PC-9 (cell line): ENCODE measurements at places on chromosomes 5 and 9. TPM values are rescaled to one million over a fixed set of nuclear protein-coding genes. Genes with fewer than 3 reads are reported as not detected.

The OR1Q1 gene
- total RNA-seq: not detected in 2 replicates

GRCh38 chr9:18185196-18185595 is 288.8 kb upstream of the ADAMTSL1 start:
- no peak for DNase-seq
- no peaks in the 10 kb centered on the region for H3K27me3 ChIP-seq
- H3K36me3 ChIP-seq: no peaks in the 10 kb centered on the region
- H3K4me3 ChIP-seq: no peak overlapping the region
- no peak overlapping the region for H3K27ac ChIP-seq

The LMNB1 gene
- 103 and 117 TPM in 2 replicates for total RNA-seq

DNA sequence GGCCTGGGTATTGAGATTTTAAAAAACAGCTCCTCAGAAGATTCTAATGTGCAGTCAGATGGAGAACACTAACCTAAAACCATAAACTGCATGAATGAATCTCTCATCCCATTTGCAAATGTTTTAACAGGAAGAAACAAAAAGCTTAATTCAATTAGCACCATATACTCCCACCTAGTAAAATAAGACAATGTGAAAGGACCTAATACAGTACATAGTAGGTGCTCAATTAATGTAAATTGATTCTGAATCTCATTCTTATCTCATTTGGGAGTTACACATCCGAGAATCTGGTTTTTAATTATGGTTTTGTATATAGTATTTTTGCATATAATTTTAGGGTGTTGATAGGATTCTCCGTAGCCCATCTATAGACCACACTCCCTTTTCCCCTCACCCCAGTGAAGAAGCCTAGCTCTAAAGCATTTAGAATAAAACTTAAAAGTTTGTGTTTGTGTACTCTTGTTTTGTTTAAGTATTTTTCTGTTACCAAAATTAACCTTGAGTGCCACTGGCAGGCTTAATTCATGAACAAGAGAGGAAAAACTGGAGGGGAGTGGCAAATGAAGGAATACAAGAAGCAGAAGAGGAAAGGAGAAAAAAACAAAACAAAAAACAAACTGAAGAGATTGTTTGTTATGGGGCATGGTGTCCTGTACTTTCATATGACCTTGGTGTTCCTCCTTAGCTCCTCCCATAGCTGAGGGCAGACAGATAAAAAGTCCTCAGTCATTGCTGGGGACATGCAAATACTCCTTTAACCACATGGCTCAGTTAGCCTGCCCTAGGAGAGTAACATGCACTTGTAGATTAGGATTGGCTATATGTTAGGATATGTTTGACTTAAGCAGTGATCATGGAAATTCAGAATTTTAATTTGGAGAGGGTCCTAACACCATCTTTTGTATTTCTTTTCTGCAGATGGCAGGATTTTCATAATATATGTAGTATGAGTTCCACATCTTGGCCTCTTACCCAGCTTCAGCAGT is 1.2 kb downstream of the RNF14 start:
- no peak for DNase-seq
- H3K27ac ChIP-seq: peak overlapping the region; percentile 77
- H3K4me3 ChIP-seq: peak overlapping the region; percentile 74
- peaks cover 20% of the 10 kb centered on the region for H3K4me1 ChIP-seq

The CENPK gene
- 34.6 and 45.6 TPM in 2 replicates for total RNA-seq

The GARNL3 gene
- 10.8 and 18.1 TPM in 2 replicates for total RNA-seq

DNA sequence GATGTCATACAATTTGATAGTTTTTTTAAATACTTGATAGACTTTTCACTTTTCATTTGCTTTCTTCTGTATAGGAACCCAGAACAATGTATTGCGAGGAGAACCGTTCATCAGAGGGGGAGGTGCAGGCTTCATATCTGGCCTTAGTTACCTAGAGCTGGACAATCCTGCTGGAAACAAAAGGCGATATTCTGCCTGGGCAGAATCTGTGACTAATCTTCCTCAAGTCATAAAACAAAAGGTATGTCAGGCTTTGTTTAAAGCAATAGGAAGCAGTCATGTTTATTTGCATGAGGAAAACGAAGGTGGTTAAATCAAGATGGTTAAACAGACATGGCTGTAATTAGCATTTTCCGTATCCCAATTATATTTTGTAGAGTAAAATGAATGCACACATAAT is 46.0 kb downstream of the C7 start:
- no peaks in the 10 kb centered on the region for H3K36me3 ChIP-seq
- no peak overlapping the region for H3K4me3 ChIP-seq
- H3K4me1 ChIP-seq: peaks cover 4% of the 10 kb centered on the region; the same call in 1 of the 2 replicates
- no peaks in the 10 kb centered on the region for H3K27me3 ChIP-seq
- H3K27ac ChIP-seq: no peak overlapping the region

DNA sequence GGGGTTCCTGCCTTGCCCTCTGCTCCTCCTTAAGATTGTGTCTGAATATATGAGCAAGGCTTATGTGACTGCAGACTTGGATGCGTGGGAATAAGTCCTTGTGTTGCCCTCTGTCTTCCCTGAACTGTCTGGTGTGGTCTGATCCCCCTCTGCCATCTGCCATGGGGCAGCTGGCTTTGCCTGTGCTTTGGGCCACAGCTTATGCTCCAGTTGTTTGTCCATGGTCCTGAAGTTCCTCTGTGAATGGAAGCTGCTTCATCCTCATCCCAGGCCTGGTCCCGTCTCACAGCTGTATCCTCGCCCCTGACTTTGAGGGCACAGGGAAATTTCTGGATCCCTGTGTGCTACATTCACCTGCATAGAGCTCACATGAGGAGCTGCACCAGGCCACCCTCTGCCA is 14.7 kb downstream of the IL31RA start:
- H3K4me3 ChIP-seq: no peak overlapping the region
- no peak for DNase-seq
- no peaks in the 10 kb centered on the region for H3K27me3 ChIP-seq
